GM03348 (cell line): ENCODE measurements at places on chromosomes 16 and 17.
A peak's percentile ranks its signal among the peaks of the same experiment; 100 is the strongest.

- peak; percentile 93 for DNase-seq
These were observed 56.8 kb downstream of the BEAN1 start for GRCh38 chr16:66483689-66484452.

DNA sequence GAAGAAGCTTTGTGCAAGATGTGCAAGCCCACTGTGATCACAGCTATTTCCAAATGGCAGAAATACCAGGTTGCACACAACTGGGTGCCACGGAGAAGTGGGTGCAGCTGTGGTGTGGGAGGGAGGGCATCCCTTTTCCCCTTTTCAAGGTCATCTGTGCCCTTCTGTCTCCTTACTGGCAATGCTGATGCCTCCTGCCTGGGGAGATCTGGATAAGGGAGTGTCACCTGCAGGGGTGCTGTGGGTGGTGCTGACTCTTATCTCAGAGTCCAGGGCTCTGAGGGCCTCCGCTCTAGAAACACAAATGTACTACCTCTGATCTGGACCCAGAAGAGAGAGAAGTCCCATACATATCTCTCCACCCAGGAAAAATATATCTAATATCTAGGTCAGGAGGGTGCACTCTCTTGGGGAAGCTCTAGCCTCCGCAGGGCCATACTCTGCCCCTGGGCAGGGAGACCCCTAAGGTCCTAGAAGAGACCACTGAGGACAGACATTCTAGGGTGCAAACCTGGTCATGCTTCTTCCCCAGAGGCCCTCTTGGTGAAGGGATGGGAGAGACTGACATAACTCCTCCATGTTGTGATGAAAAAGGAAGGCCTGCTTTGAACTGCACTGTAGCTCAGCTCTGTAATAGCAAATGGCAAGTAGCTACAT is 18.5 kb downstream of the NPRL3 start:
- DNase-seq = no peak

DNA sequence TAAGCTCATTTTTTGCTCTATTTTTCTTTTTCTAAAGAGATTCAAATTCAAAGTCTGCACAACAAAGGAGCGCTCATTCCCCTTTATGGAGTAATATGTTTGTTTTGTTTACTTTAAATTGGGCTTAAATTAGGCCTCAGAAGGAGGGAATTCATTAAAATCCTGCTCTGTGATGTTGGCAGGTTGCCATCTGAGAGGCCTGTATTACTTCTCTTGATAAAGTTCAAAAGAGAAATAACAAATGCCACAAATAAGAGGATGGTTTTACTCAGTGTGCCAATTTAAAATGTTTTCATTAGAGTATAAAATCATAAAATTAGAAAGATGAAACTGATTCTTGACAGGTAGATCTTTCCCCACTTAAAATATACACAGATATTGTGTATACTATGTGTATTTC is 54.5 kb upstream of the HLF start:
- DNase-seq = no peak

GRCh38 chr16:31016018-31016417 is 5.6 kb upstream of the STX1B start:
- no peak for DNase-seq

GRCh38 chr17:73791631-73792030 is 147.4 kb upstream of the SDK2 start:
- no peak for DNase-seq

DNA sequence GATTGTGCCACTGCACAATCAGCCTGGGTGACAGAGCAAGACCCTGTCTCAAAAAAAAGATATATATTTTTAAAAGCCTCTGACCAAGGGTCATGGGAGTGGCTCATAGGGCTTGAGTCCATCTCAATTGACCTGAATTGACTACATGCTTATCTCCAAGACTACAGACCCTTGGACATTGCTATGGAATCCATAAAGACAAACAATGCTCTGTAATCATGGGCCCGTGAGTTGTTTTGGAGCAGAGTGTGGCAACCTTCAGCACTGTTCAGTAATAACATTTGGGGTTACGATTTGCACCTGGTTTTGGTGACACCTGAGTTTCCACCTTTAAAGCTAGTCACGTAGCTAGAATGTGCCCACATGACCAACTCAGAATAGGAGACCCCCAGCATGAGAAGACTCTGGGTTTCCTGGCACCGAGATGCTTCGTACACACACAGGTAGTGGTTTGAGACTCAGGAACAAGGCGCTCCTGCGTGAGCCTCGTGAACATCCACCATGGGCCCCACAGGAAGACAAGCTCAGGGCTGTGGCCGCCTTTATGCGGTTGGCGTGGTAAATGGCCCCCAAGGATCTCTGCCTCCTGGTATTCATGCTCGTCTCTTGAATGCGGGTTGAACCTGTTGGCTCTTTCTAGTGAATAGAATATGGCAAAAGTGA is 66.6 kb upstream of the RPH3AL start:
- no peak for DNase-seq

DNA sequence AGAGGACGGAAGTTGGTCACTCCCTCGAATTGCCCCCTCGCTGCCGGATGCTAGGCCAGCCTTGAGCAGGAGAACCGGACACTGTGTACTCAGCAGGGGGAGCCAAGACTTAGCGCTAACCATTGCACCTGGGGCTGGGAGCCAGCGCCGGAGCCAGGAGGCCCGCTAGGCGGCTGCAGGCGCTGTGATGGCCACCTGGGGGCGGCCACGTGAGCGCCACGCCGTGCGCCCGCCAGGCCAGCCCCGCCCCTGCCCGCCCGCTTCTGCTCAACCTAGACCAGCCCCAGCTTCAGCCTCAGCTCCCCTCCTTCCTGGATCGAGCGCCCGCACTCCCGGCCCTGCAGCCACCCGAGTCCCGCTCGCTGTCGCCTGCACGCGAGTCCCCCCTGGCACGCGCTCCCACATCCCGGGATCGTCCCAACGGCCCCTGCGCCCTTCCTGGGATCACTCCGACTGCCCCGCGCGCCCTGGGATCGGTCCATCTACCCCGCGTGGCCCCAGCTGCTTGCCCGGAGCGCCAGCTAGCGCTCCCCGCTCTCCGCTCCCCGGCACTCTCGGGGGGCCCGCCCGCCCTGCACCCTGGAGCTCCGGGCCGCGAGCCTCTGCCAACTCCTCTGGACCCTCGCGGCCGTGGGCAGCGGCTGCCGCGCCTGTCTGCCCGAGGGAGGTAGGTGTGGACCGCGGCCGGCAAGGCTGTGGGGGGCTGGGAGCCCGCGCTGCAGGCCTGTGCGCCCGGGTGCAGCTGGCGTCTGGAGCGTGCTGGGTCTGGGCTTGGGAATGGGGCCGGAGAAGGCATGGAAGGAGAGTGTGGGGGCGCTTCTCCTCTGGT is at the start of gene EEF2K:
Gene EEF2K, plus strand, starts transcription at position 266 of the 829 bp plus-strand sequence. CDS start 19,452 bp downstream, outside the sequence.
- peak; percentile 95 for DNase-seq

GRCh38 chr16:67426950-67427349 is 4.0 kb upstream of the HSD11B2 start:
- DNase-seq = no peak

- DNase-seq = no peak
These were observed 152.5 kb downstream of the RBFOX3 start for GRCh38 chr17:79458356-79458755.

GRCh38 chr17:37825851-37826250 is 81.0 kb upstream of the HNF1B start:
- DNase-seq = no peak
